Karpas-422 (cell line): ENCODE measurements at places on chromosomes 1 and 21. TPM values are rescaled to one million over a fixed set of nuclear protein-coding genes. Genes with fewer than 3 reads are reported as not detected.

GRCh38 chr1:109887884-109888283, 22.8 kb upstream of the CSF1 start:
- no peak for DNase-seq

GRCh38 chr1:19644681-19645410, 735 bp downstream of the NBL1 start:
- no peak for DNase-seq

DNA sequence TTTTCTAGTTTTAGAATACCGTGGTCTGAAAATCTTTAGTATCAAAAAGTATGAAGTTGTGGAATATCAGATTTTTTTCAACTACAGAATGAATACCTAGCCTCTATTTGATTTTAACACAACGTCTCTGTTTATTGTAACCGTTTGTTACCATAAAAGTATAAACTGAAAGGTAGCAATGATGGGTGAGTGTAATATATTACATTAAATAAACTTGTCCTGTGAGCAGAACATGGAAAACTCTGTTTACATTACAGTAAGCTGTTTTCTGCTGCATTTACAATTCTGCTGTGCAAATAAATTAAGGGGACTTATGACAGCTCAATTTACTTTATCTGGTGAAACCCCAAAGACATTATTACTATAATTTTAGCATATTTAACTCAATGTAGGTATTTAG, 62.5 kb downstream of the CHRM3 start:
- DNase-seq: no peak

GRCh38 chr1:50335036-50335435, 88.2 kb downstream of the DMRTA2 start:
- DNase-seq: no peak

The CD1C gene
- 59.4 and 60.1 TPM in 2 replicates for total RNA-seq

The GJA4 gene
- not detected in 2 replicates for total RNA-seq

The ACBD6 gene
- 74.0 and 106 TPM in 2 replicates for total RNA-seq
